Umbilical cord (tissue), 2 donors: ENCODE measurements at places on chromosomes 7 and 10.

- DNase-seq: no peak
These were observed 65.7 kb downstream of the AP3M1 start for GRCh38 chr10:74084955-74085354.

DNA sequence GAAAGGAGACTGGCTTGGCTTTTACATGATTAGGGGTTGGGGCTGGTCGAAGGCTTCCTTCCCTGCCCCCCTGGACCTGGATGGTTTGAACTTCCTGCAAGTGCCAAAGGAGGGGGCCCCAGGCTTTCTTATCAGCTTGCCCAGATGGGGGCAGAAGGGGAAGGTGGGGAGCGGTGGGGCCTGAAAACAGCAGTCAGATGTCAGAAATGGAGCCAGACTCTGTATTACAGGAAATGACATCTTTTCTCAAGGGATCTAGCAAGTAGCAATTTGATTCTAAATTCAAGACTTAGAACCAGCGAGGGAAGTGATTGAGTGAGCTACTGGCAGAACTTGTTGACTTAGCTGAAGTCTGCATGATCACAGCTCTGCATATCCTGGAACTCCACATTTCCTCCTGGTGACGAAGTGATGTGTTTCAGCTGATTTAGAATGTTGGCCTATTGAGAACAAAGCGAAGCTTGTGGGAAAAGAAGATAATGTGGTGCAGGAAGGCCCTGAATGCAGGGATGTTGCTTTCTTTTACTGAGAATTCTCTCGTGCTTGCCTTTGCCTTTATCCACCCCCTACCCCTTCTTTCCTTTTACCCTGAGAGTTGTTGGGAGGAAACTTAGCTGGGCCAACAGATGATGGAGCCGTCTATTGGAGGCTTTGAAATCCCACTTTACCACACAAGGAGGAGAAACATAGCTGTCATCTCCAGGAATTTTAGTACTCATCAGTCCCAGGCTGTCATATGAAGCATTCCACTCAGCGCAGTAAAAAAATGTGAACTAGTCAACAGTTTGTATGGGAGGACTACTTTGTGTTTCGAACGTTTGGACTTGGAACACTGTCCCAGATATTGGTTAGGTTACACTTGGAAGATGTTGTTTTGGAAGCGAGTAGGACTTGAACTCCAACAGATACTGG lies 43.2 kb downstream of the CCNY start:
- DNase-seq: peak; percentile 74

DNA sequence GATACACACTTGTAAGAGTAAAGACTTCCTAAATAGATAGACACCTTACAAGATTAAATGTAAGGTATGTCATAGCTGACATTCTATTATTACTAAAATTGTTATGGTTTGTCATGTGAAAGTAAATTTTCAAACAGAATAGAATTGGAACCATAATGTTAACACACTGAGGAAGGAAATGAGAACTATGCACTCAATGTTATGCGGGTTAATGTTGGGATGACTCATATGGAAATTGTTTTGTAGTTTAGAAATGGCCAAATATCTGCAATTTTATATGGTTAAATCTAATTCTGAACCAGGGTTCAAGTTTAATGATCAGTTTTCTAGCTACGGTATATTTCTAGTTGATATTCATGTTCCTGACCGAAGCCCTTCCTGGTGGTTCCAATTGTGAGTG lies 214.2 kb upstream of the ADO start:
- DNase-seq: no peak

DNA sequence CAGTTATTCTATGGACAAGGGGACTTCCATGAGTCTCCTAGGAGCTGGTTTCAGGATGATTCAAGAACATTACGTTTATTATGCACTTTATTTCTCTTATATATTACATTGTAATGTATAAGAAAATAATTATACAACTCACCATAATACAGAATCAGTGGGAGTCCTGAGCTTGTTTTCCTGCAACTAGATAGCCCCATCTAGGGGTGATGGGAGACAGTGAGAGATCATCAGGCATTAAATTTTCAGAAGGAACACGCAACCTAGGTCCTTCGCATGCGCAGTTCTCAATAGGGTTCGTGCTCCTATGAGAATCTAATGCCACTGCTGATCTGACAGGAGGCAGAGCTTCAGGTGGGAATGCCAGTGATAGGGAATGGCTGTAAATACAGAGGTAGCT lies 137.9 kb downstream of the ANKRD30A start:
- DNase-seq: no peak

DNA sequence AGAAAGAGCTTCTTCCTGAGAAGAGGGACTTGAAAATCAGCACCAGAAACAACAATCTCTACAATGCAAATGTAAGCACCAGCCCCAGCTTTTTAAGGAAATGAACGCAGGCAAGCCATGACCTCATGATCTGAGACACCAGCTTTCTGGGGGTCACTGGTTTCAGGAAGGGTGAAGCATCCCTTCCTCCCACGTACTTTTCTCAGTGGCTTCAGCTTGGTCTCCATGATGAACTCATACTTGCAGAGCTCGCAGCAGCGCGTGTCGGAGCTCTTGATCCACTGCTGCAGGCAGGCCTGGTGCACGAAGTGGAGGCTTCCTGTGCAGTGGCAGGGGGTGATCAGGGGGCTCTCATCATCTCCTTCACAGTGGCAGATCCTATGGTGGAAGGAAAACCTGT lies 87.0 kb downstream of the ALOX5 start:
- no peak for DNase-seq

DNA sequence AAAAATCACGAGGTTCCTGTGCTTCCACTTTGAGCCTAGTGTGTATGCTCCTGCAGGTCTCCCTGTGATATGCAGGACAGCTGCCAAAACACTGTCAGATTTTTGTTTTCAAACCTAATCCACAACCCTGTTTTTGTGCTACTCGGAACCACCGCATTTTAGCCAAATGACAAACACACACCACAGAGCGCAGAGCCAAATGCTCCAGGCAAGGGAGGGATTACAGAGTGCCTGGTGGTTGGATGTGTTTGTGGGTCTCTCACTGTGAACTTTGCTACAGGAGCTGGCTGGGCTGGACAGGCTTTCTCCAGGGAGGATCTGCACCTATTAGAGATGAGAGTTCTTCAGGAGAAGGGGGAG lies 5.7 kb upstream of the RBM28 start:
- DNase-seq: no peak

DNA sequence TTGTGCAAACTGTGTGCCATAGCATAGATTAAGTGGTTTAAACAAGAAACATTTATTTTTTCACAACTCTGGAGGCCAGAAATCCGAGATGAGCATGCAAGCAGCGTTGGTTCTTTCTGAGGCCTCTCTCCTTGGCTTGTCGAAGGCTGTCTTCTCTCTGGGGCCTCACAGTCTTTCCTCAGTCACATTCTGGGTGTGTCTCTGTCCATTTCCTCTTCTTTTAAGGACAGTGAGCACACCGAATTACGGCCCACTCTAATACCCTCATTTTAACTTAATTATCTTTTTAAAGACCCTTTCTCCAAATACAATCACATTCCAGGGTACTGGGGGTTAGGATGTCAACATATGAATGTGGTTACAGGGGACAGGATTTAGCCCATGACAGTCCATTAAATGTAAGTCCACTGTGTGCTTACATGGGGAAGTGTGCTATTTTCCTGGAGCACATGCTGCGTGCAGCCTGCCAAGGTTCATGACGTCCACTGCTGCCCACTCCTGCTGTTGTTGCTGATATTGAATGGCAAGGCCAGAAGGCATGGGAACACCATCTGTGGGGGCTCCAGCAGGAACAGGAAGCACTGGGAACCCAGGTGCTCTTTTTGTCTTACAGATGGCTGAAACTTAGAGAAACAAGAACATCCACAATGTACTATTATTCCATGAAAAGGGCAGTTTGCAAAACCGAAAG lies 365.5 kb downstream of the GALNT17 start:
- no peak for DNase-seq

DNA sequence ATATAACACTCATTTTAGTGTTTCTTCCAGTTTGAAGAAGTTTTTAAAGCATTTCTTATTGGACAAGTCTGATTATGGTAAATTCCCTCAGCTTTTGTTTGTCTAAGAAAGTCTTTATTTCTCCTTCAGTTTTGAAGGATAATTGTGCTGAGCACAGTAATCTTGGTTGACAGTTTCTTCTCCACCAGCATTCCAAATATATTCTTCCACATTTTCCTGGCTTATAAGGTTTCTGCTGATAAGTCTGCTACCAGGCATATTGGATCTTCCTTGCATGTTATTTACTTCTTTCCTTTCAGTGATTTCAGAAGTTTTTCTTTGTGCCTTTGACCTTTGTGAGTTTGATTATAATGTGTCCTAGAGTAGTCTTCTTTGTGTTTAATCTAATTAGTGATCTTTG lies 210.7 kb downstream of the ADK start:
- no peak for DNase-seq

DNA sequence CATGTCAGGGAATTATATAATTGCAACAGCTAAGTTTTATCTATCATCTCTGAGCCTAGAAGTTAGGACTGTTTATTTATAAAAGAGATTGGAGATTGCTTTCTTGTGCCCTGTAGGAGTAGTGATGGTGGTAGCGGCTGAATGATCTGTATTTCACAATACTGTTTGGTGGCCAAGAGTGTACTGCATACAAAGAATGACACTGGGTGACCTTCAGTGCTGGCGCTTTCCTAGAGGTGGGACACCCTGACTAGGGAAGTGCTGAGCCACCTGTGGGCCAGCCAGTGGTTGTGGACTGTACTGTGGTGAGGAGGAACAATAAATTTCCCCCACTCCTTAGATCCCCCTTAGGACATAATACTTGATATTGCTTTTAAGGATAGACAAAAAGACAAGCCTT lies 53.0 kb downstream of the COPG2 start:
- no peak for DNase-seq

GRCh38 chr10:121952226-121952625 lies 22.8 kb downstream of the NSMCE4A start:
- no peak for DNase-seq

GRCh38 chr7:29564496-29565223 lies 1.0 kb downstream of the PRR15 start:
- DNase-seq: peak; percentile 61

DNA sequence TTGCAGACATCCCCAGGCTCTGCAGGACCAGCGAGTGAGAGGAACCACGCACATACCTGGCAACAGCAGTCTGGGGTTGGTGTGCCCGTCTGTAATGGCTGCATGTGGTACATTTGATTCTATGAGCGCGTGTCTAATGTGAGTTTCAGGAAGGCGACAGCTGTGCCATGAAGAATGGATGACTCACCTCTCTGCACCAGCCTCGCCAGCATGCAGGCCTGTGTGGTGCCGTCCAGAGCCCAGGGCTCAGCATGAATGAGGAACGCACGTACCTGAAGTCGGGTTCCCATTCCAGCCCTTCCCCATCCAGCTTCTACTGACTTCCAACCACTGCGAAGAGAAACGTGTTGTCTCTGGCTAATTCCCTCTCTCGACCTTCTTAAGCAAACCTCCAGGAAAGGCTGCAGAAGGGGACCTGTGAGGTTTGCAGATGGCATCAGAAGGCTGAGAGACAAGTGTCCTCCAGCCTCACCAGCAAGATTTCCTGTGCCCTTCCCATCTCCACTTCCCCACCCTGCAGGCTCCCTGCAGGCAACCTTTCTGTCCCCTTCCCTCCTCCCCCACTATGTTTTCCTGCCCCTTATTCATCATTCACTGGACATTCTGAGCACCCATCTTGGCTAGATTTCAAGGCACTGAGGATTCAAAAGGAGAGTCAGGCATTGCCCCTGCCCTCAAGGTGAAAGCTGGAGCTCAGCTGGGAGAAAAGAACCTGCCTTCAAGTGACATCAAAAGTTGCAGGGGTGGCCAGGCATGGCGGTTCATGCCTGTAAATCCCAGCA lies 54.3 kb downstream of the ASB13 start:
- DNase-seq: no peak

- DNase-seq: no peak
These were observed 771.2 kb downstream of the NXPH1 start for GRCh38 chr7:9204571-9204970.

DNA sequence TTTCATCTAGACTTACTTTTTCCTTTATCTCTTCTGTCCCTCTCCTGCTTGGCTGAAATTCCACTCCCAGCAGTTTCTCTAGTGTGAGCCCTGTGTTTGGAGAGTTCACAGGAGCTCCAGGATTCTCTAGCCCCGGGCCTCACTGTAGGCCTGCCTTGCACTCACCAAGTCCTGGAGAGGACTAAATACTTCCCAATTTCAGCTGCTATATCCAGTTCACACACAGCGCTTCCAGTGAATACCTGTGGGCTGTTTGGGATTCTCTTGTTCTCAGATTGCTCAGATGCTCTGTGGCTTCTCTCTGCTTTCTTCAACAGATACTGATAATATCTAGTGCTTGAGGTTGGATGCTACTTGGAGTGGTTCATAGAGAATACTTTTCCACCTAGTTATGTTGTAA lies 46.0 kb downstream of the MINPP1 start:
- DNase-seq: no peak

DNA sequence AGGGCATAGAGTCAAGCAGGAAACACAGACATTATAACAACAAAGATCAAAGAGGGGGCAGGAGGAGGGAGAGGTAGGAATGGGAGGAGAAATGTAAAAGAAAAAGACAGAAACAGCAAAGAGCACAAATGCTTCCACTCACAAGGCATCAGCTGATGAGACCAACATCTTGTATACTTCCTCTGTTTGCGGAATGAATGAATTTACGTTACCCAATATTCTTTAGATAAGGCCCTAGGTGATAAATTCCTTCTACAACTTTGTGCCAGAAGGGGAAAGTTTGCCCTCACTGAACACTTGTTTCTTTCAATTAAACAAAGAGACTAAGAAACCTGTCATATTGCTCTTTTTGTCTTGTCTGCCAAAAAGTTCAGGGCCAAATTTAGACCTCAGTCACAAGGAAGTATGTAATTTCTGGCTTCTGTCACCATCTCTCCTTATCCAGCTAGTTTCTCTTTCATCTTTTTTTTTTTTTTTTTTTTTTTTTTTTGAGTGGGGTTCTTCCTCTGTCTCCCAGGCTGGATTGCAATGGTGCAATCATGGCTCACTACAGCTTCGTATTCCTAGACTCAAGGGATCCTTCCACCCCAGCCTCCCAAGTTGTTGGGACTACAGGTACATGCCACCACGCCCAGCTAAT lies 116.4 kb upstream of the NANOS1 start:
- DNase-seq: no peak

- DNase-seq: no peak
These were observed 2.2 kb upstream of the LGI1 start for GRCh38 chr10:93755443-93756116.

DNA sequence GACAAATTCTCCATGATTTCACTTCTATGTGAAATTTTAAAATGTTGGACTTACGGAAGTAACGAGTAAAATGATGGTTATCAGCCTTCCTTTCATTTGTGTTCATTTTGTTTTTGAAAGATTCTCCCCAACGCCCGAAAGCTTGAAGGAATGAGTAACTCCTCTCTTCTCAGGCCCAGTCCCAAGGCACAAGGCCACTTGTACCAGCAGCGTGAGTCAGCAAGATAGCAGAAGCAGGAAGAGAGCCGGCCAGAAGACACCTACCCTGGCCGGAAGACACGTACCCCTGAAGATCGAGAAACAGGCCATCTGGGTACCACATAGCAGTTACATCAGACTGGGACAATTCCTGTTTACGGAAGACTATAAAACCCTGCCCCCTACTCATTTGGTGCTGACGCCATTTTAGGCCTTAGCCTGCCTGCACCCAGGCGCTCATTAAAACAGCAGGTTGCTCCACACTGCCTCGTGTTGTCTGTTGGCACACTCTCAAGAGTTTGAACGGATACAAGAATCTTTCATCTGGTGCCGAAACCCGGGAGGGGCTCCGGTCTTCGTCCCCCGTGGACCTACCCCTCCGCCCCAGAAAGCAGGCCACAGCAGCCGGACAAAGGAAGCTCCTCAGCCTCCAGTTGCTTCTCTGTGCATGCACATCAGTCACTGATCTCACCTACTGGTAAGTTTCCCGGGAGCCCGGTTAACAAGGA lies 60.4 kb downstream of the LRRC17 start:
- no peak for DNase-seq
